NCI-H2107 (cell line): ENCODE measurements at places on chromosomes 5 and 9.

GRCh38 chr5:64074533-64074932 is 91.1 kb upstream of the RNF180 start:
- no peak for DNase-seq

DNA sequence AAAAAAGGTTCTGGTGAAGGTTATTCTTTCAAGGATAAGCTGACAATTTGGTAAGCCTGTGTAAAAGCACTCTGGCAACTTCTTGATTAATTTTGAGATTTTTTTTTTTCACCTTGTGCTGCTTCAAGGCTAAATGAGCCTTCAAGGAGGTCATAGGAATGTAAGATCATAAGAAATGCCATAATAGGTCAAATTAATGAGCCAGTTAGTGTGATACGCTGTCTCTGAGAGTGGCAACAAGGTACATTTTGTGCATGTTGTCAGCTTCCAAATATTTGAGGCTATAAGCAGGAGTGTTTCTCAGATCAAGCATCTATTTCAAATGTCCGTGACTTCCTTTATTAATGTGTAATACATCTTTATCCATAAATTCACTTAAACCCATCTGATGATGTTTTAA is 72.3 kb upstream of the CDH6 start:
- no peak for DNase-seq

DNA sequence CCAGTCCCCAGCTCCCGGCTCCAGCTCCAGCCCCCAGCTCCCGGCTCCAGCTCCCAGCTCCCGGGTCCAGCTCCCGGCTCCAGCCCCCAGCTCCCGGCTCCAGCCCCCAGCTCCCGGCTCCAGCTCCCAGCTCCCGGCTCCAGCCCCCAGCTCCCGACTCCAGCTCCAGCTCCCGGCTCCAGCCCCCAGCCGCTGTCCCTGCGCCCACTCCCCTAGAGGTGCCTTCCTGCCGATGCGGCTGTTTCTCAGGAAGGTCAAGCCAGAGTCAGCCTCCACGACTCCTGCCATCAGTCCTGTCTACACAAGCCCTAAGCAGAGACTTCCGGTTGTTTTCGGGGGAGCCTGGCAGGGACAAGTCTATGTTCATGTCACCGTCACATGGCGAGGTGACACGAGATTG is 74.8 kb downstream of the ZNF354C start:
- DNase-seq: no peak

DNA sequence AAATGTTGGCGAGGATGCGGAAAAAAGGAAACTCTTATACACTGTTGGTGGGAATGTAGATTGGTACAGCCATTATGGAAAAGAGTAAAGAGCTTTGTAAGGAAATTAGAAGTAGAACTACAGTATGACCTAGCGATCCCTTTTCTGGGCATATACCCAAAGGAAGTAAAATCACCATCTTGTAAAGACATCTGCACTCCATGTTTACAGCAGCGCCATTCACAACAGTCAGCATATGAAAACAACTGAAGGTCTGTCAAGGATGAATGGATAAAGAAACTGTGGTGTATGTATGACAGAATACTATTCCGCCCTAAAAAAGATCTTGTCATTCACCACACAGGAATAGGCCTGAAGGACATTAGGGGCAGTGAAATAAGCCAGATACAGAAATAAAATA is 27.7 kb upstream of the SLC25A51 start:
- no peak for DNase-seq

GRCh38 chr9:79408617-79409016 is 163.1 kb upstream of the TLE4 start:
- DNase-seq: no peak

GRCh38 chr5:62093411-62093810 is 212.6 kb upstream of the KIF2A start:
- DNase-seq: no peak

- no peak for DNase-seq
Measured at GRCh38 chr9:113464286-113464660, 746 bp downstream of the RGS3 start.

DNA sequence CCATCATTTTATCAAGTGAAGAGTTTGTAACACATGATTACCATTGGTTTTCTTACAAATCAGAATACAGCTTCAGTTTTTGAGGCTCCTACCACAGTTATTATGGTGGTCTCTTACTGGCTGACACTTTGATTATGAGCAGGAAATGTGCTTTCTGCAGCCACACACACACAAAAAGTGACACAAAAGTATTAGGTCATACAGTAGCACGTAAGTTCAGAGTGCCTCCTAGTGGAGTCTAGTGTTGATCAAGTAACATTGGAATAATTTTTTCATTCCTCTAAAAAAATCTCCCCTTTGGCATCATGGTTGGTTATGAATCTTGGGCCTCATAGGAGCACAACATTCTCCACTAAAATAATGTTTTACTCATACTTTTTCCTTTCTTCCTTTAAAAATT is 37.6 kb downstream of the PAM start:
- no peak for DNase-seq

DNA sequence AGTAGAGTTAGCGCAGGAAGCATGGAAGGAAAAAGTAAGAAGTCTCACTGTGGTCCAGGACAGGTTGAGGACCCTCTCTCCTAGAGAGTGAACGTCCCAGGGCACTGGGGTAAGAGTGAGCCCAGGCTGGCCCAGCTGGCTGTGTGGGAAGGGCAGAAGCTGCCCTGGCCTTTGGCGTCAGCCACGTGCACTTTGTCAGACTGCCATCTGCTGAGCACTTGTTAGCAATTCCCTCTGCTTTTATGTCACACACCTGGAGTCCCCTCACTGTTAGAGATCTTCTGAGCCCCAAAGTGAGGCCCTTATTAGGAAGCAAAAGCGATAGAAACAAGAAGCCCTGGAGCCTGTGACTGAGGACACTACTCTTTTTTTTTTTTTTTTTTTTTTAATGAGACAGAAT is 79.1 kb downstream of the UGCG start:
- DNase-seq: no peak

GRCh38 chr9:34671307-34671706 is 8.8 kb upstream of the CCL27 start:
- DNase-seq: no peak

GRCh38 chr9:84189904-84190303 is 150.7 kb downstream of the SLC28A3 start:
- DNase-seq: no peak

DNA sequence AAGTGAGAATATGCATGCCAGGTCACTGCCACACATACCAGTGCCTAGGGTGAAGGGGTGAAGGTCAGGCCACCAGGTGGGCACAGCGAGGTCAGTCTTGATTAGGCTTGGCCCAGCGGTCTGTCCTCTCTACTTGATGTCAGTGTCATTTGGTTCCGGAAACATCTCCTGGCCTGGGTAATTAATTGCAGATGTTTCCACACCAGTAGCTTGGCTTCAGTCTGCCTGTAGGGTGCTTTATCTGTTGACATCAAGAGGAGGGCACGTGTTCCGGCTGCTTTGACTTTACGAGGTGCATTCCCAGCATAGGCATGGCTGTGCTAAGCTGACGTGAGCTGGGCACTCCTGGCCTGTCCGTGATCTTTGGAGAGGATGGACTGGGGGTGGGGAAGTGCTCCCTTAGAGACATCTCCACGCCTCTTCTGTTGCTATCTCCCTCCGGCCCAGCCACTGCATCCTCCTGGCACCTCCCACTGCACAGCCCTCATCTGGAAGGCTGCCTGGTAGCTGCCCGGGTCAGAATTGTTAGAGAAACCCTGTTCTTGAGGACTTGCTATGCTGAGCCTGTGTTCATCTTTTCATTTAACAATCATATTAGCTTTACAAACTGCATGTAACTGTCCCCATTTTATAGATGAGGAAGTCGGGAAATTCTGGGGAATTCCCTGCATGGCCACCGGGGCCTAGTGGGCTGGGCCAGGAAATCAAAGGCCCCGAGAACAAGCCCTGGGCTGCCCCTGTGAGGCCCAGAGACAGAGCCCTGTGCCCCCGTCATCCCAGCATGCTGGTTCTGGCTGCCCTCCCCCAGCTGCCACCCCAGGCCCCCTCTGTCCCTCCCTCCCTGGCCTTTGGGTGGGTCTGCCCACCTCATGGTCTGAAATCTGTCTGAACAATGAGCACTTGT is 29.1 kb downstream of the JADE2 start:
- no peak for DNase-seq

GRCh38 chr5:67031692-67032091 is 164.9 kb downstream of the CD180 start:
- DNase-seq: no peak

DNA sequence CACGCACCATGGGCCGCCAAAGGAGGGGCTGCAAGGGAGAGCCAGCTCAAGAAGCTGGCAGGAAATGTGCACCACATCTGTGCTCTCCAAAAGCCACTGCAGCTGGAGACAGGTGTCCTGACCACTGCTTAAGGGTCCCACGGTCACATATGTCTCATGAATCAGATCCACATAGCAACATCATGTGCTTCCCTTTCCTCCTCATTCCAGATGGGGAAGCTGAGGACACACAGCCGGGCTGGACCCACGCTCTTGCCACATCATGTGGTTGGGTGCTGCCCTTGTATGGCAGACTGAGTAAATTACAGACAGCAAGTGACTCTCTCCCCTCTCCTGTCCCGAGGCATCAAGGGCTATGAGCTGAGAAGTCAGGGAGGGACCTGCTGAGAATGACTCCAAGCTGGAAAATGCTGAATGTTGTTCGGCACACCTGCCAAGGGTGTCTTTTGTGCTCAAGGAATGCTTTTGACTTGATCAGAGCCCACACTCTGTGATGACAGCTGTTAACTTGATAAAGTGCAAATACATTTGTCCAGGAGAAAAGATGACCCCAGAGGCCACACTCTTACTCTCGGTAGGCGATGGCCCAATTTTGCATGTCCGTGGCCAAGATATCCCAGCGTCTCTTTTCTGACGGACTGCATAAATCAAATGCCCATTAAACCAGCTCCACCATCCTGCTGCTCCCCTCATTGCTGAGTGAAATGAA is 58.2 kb downstream of the NSUN2 start:
- DNase-seq: no peak

GRCh38 chr5:159095151-159095721 is 4.5 kb downstream of the EBF1 start:
- no peak for DNase-seq

DNA sequence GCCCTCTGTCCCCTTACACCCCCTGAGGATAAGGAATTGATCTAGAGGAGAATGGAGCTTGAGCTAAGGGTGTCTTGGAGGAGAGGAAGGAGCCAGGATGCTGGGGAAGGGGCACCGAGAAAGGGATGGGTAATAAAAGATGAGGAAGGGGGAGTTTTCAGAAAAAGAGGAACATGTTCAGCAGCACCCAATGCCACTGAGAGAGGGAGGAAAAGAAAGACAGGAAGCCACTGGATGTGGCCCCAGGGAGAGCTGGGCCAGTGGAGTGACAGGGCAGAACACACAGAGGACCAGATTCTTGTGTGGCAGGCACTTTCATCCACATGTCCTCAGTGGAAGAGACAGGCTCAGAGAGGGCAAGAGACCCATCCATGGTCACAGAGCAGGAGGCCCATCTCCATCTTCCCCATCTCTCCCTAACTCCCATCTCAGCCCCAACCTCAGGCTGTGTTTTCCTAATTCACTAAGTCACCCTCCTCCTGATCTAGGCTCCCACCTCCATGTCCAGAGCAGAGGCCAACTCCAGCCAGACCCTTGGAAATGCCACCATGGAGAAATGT is 7.2 kb downstream of the PFN3 start:
- no peak for DNase-seq

DNA sequence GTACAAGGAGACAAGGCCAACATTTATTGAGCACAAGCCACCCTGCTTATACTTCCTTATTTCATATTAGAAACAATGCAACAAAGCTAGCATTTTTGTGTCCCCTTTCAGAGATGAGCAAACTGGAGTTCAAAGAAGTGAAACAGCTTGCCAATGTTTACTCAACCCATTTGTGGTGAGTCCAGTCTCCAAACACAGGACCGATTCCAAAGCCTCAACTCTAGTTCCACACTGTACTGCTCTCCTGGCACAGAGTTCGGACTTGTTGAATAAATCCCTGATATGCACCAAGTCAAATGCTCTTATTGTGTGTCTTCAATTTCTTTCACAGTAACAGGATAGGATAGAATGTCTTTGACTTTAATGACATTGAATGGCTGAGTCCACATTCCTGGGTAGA is 604.8 kb upstream of the BRINP1 start:
- DNase-seq: no peak

GRCh38 chr5:149707097-149707496 is 23.0 kb upstream of the PPARGC1B start:
- DNase-seq: no peak

- no peak for DNase-seq
Measured at GRCh38 chr5:150068071-150068470, 18.3 kb downstream of the CSF1R start.

DNA sequence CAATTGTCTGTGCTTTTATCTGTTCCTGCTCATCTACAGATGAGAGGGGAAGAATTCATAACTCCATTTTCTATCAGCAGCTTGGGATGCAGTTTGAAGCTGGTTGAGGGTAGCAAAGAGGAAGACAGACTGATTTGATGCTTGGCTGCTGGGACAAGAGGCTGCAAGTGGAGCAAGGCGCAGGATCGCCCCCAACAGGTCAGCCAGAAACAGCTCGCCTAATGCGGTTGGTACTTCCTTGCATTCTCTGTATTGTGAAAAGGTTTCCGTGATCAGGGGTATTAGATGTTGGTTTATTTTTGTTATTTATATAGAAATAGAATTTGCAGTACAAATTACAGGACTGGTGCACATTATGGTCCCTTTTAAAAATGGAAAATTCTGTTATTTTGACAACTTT is 40.6 kb downstream of the ZNF883 start:
- DNase-seq: no peak

DNA sequence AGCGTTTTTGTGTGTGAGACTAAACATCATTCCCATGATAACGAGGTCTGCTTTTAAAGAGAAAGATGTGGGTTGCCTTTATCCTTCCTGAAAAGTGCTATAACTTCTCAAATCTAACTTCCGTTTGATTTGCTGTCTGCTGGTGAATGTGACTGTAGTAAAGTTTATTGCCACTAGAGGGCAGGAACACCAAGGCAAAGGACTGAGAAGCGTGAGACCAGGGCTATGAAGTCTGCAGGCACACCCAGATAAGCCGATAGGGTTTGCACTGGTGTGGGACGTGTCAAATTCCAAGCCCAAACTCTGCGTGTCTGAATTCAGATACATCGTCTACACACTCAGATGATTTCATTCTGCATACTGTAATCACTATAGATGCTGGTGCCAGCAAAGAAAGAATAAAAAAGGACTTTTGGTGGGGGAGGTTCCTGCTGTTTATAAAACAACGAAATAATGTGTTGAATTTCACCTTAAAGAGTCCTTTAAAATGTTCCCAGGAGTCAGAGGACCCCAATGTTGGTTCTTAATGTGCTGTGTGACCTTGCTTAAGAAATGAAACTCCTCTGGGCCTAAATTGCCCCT is 87.2 kb downstream of the PTTG1 start:
- DNase-seq: no peak

GRCh38 chr9:114428466-114428865 is 40.7 kb upstream of the AKNA start:
- no peak for DNase-seq
